Suprapubic skin (tissue), 4 donors: ENCODE measurements at places on chromosomes 7 and 10.

DNA sequence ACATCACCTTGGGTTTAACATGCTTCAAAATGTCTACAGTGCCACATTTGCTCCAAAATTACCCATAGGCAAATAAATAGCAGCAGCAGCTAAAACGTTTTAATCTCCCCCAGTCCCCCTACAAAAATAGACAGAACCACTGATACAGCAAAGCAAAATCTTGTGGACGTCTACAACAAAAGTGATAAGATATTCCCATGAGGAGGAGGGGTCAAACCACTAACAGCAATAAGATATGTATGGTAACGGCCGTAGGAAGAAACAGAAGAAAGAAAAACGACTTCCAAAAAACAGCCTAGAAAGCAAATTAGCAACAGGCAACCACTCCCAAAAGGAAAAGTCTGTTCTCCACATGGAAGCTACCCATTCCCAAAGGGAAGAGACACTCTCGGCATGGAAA lies 34.5 kb upstream of the ST8SIA6 start:
- H3K27me3 ChIP-seq = no peaks in the 10 kb centered on the region
- H3K27ac ChIP-seq = no peak overlapping the region
- no peaks in the 10 kb centered on the region for H3K36me3 ChIP-seq
- no peaks in the 10 kb centered on the region for H3K4me1 ChIP-seq
- no peak for DNase-seq
- no peak overlapping the region for H3K4me3 ChIP-seq

DNA sequence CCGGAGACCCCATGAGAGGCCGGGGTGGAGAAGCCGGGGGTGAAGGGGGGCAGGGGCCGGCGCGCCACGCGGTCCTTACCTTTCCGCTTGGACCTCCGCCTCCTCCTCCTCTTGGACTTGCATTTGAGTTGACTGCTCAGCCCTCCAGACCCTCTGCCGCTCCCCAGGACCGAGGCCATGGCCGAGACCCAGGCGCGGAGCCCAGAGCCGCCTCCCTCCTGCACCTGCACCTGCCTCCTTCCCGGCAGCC lies 428 bp downstream of the ADARB2 start:
- H3K4me1 ChIP-seq = peaks cover 16% of the 10 kb centered on the region
- DNase-seq = no peak
- H3K27ac ChIP-seq = no peak overlapping the region
- H3K36me3 ChIP-seq = no peaks in the 10 kb centered on the region

DNA sequence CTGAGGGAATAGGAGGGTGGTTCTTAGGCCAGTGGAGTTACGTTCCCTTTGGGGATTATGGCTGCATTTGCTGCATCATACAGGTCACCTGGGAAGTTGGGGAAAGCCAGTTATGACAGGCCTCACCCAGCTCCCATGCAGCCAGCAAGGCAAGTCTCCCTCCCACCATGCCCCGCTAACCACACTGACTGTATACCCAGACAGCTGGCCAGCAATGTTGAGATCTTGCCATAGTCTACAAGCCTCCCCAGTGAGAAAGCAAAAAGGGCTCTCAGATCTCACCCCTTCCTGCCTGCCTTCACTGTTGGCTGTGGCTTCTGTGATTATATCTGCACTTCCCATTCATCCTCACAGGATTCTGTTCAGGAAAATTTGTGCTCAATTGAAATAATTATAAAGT lies 133.3 kb upstream of the HGF start:
- no peaks in the 10 kb centered on the region for H3K36me3 ChIP-seq
- no peaks in the 10 kb centered on the region for H3K27me3 ChIP-seq
- no peak overlapping the region for H3K4me3 ChIP-seq
- no peak overlapping the region for H3K27ac ChIP-seq
- H3K4me1 ChIP-seq = no peaks in the 10 kb centered on the region

DNA sequence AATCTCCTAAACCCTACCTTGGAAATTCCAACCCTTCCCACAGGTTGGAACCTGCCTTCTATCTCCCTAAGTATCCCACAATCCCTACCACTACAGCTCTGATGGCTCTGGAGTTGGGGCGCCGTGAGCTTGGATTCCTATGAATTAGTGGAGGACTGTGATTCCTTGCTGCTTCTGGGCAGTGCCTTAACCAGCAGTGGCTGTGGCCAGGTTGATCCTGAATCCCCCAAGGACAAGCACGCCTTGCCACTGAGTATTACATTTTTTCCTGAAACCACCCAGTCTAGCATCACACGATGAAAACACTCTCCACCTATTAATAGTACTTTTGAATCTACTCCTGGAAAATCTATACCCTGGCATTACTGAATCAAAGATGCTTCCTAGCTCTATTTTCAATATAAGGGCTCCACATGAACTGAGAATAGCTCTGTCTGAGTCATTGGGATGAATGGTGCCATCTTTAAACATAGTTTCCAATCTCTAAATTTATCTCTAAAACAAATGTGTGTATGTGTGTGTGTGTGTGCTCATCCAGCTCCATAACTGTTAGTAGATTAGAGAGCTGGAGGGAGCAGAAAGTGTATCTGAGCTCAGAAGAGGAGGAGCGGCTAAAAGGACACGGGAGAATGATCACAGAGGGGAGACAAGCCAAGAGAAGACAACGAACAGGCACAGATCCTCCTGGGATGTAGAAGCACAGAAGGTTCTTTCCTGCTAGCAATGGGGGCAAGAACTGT lies 11.9 kb upstream of the INPP5F start:
- no peak overlapping the region for H3K27ac ChIP-seq
- H3K27me3 ChIP-seq = no peaks in the 10 kb centered on the region
- H3K36me3 ChIP-seq = no peaks in the 10 kb centered on the region
- H3K4me3 ChIP-seq = no peak overlapping the region
- no peak for DNase-seq
- H3K4me1 ChIP-seq = no peaks in the 10 kb centered on the region

- no peaks in the 10 kb centered on the region for H3K27me3 ChIP-seq
- no peak overlapping the region for H3K4me3 ChIP-seq
- no peak for DNase-seq
- H3K4me1 ChIP-seq = no peaks in the 10 kb centered on the region
- H3K27ac ChIP-seq = no peak overlapping the region
- no peaks in the 10 kb centered on the region for H3K36me3 ChIP-seq
Observed at GRCh38 chr7:147595042-147595441, 995.5 kb upstream of the C7orf33 start.

DNA sequence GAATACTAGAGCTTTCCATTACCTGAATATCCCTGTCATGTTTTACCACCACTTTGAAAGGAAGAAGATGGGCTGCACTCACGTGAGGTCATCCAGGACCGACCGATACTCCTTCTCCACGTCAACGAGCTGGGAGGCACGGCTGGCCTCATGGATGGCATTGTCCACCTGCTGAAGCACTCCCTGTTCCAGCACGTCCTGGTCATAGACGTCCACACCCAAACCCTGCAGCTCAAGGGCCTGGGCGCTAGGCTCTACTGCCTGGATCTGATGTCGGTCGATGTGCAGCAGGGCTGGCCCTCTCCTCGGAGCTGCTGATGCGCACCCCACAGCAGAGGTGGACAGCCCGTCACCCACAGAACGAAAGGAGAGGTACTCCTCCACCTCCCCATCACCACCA lies 6.5 kb downstream of the ERCC6 start:
- H3K4me1 ChIP-seq = peaks cover 13% of the 10 kb centered on the region
- H3K36me3 ChIP-seq = peaks cover 42% of the 10 kb centered on the region
- H3K27me3 ChIP-seq = no peaks in the 10 kb centered on the region
- no peak overlapping the region for H3K4me3 ChIP-seq
- H3K27ac ChIP-seq = no peak overlapping the region
- DNase-seq = no peak

- no peaks in the 10 kb centered on the region for H3K27me3 ChIP-seq
- no peaks in the 10 kb centered on the region for H3K36me3 ChIP-seq
Observed at GRCh38 chr10:52755297-52756062, 17.1 kb downstream of the MBL2 start.

DNA sequence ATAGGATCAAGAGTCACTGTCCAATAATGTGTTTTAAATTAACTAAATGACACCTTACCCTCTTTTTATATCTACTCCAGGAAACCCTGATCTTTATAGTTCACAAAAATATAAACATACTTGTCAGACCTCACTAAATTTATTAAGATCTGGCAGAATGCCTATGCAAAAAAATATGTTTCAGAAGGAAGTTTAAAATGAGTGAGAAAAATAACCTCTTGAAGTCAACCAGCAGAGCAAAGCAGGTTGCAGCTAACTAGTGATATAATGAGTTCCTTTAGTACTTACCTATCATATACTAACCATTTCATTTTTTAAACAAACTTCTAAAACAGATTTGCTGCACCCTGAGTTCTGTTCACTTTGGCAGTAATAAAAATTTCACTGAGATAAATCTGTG lies 14.0 kb upstream of the HGF start:
- H3K27me3 ChIP-seq = no peaks in the 10 kb centered on the region
- H3K36me3 ChIP-seq = no peaks in the 10 kb centered on the region
- no peak overlapping the region for H3K4me3 ChIP-seq
- H3K4me1 ChIP-seq = no peaks in the 10 kb centered on the region
- no peak for DNase-seq

GRCh38 chr10:77888356-77888703 lies 38.2 kb downstream of the DLG5 start:
- peak overlapping the region; percentile 23 for H3K4me3 ChIP-seq
- H3K27ac ChIP-seq = peak overlapping the region; percentile 83
- no peaks in the 10 kb centered on the region for H3K36me3 ChIP-seq
- H3K4me1 ChIP-seq = peaks cover 80% of the 10 kb centered on the region
- no peak for DNase-seq

DNA sequence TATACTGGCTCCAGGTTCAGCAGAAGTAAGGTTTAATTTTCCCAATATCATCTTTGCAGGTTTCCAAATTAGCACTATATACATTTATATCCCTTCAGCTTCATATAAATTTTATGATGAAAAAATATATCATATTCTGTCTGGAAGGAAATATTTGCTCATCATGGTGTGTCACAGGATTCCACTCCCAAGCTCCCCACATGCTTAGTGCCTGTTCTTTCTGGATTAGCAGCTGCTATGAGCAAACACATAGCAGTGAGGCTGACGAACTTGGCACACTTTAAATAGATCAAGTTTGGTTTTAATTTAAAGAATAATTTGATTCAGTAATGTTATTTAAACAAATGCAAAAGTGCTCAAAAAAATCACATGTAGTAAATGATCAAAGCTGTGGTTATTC lies 251.9 kb downstream of the AGMO start:
- no peaks in the 10 kb centered on the region for H3K27me3 ChIP-seq
- no peak overlapping the region for H3K4me3 ChIP-seq
- no peak for DNase-seq

DNA sequence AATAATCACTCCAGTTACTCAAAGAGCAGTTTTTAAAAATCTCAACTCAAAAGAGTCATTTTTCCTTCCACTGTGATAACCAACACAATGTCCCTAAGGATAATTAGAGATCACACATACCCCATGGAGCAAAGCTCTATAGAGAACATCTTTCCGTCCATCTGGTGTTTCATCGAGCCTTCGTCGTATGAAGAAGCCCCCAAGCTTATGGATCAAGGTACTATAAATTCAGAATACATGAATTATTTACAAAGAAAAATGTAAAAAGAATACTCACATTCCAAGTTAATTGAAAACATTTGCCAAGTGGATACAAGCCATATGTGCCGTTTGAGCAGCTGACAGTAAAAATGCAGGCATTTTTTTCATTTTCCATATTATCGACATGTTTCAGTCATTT lies 14.8 kb downstream of the GPAM start:
- H3K27ac ChIP-seq = no peak overlapping the region
- DNase-seq = no peak
- H3K27me3 ChIP-seq = no peaks in the 10 kb centered on the region
- H3K4me3 ChIP-seq = no peak overlapping the region

DNA sequence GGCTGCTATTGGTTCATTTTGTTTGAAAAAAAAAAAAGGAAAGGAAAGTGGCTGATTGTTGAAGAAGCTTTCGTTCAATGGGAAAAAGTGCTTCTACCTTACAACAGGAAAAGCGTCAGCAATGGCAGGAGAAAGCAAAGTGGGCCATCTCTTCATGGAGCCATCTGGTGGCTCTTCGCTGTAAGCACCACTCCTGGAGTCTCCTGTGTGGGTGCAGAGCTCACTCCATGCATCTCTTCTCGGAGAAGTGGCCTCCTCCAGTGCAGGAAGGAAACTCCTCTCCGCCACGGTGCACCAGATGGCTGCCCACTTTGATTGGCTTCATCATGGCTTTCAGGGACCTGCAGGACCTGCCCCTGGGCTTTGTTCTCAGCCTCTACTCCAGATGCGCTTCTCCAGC lies 250.9 kb downstream of the PTEN start:
- peaks cover 3% of the 10 kb centered on the region for H3K4me1 ChIP-seq
- no peak overlapping the region for H3K4me3 ChIP-seq
- no peak for DNase-seq
- H3K27me3 ChIP-seq = no peaks in the 10 kb centered on the region
- no peaks in the 10 kb centered on the region for H3K36me3 ChIP-seq

GRCh38 chr7:116573541-116573940 lies 48.7 kb downstream of the CAV1 start:
- H3K4me1 ChIP-seq = peaks cover 31% of the 10 kb centered on the region
- H3K36me3 ChIP-seq = no peaks in the 10 kb centered on the region
- no peak overlapping the region for H3K27ac ChIP-seq
- no peak overlapping the region for H3K4me3 ChIP-seq

DNA sequence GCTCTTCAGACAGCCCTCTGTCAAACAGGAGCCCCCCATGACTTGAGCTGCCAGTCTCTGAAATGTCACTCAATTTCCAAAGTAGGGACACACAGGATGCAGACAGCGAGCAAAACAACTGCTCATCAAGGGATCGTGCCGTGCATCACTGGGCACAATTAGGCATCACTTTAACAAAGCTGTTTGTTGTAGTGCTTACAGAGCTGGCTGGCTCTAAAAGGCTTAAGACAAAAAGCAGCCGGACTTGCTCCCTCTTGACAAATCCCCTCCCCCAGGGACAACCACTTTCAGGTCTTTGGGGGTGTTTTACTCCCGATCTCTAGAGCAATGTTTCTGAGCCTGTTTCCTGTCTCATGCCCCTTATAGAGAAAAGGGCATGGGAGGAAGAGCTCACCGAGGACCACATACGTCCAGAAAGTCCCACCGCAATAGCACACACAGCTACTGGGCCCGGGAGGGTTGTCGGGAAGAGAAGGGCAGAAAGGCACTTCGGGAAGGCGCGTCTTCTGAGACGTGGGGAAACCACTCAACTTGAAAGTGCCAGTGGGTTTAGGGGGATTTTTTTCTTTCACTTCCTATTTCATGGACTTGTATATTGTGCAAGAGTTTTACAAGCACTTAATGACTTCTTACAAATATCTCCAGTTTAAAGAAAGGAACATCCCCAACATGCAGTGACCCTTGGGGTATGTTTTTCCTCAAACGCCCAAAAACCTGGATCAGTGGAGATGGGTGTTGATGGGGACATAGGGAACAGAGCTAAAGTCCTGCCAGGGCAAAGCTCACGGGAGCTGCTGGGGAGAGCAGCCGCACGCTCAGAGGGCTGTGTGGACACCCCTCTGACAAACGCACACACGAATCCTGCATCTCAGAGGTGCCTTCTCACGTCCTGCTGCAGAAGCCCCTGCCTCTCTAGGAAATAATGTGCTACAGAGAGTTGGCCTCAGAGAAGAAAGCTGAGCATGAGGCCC lies 27.1 kb downstream of the LRRC20 start:
- H3K4me3 ChIP-seq = no peak overlapping the region
- DNase-seq = no peak
- no peak overlapping the region for H3K27ac ChIP-seq
- peaks cover 8% of the 10 kb centered on the region for H3K4me1 ChIP-seq
- H3K36me3 ChIP-seq = no peaks in the 10 kb centered on the region
